ENCODE measurements at places on chromosomes 1 and 21. TPM values are rescaled to one million over a fixed set of nuclear protein-coding genes. Genes with fewer than 3 reads are reported as not detected.

- peak; percentile 89 for DNase-seq
Measured at GRCh38 chr1:25796811-25797458, 3.1 kb upstream of the SELENON start.

- no peak for DNase-seq
Measured at GRCh38 chr1:223350361-223350908, 13.5 kb downstream of the SUSD4 start.

DNA sequence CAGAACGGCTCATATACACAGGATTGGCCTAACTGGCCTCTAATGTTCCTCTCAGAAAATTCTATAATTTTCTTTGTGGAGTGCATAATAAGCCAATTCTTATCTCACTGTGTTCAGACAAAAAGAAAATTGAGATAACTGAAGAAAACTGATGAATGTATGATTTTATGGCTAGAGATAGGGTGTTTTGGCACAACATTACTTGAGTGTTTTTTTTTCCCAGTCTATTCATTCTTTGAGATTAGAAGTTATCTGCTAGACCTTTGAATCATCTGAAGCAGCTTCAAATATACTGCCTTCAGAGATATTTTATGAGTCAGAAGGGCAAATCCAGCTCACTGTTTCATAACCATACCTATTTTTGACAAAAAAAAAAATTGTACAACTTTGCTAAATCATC, 85.6 kb downstream of the VAV3 start:
- no peak for DNase-seq

- DNase-seq, result no peak
Measured at GRCh38 chr1:66359269-66359668, 174.7 kb upstream of the SGIP1 start.

GRCh38 chr1:14341147-14341546, 257.3 kb upstream of the KAZN start:
- DNase-seq, result no peak

GRCh38 chr21:44317871-44318270, 18.0 kb downstream of the PFKL start:
- no peak for DNase-seq

GRCh38 chr1:30777904-30778153, 20.3 kb upstream of the LAPTM5 start:
- no peak for DNase-seq

The ZSWIM5 gene
- total RNA-seq, result 4.8 TPM

The WNT3A gene
- not detected for total RNA-seq

The CFAP74 gene
- not detected for total RNA-seq
